D341Med (cell line): ENCODE measurements at places on chromosomes 5 and 9.

- DNase-seq = no peak
These were observed 5.5 kb upstream of the SMIM32 start for GRCh38 chr5:136198453-136198852.

- DNase-seq = no peak
These were observed 51.2 kb upstream of the SPRY4 start for GRCh38 chr5:142375944-142376411.

DNA sequence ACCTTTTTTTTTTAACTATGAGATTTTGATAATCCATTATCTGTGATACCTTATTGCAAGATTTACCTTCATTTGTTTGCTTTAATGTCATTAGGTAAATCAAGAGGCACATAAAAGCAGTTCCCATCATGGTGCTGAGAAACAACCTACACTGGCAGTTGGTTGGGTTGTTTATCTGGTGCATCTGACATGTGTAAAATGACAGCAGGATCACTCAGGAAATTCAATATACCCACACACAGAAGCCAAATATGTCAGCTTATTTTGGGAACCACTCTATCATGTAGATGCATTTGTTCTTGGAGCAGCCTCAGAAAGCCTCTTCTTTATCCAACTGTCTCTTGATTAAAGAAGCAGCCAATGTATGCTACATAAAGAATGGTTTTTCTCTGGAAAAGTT lies 7.8 kb upstream of the CCDC192 start:
- DNase-seq = no peak

GRCh38 chr9:134724202-134724911 lies 82.8 kb downstream of the COL5A1 start:
- no peak for DNase-seq

GRCh38 chr9:9631284-9631683 lies 981.5 kb downstream of the PTPRD start:
- no peak for DNase-seq

DNA sequence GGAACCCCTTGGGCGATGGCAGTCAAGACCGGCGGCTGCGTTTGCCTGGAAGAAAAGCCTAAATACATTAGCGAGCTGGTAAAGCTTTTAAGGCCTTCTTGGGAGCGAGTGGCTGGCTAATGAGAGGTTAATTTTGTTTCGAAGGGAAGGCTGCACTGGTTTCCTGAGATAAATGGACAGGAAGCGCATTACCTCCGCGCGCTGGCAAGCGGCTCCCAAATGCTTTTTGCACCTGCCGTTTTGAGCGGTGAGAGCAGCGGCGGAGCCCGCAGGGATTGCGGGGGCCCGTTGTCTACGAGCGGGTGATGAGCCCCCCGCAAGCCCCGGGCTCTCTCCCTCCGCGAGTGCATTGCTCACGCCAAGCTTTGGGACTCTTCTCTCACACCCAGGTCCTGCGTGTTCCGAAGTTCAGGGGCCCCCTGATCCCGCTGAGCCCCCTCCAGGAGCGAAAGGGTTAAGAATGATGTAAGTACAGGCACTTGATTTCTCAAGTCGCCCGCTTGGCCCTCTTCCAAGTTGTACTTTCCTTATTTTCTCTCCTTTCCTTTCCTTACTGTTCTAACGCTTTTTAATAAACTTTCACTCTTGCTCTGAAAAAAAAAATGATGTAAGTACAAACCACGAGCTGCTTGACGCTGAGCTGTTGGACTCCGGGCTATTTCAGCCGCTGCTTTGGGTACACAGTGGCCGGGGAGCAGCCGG lies 3.1 kb upstream of the RGMB start:
- DNase-seq = peak; percentile 37

DNA sequence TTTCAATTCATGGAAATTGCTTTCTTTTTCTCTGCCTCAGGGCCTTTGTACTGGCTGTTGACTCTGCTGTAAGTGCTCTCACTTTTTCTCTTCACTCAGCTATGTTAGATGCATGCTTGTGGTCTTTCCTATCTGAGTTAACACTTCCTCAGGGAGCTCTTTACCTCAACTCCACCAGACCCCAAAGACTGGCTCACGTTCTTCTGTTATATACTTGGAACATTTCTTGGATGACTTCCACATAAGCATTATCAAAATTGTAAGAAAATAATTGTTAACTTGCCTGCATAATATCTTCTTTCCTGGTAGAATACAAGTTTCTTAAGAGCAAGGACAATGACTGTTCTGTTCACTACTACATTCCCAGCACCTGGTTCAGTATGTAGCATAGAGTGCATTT lies 455.9 kb downstream of the EBF1 start:
- no peak for DNase-seq

DNA sequence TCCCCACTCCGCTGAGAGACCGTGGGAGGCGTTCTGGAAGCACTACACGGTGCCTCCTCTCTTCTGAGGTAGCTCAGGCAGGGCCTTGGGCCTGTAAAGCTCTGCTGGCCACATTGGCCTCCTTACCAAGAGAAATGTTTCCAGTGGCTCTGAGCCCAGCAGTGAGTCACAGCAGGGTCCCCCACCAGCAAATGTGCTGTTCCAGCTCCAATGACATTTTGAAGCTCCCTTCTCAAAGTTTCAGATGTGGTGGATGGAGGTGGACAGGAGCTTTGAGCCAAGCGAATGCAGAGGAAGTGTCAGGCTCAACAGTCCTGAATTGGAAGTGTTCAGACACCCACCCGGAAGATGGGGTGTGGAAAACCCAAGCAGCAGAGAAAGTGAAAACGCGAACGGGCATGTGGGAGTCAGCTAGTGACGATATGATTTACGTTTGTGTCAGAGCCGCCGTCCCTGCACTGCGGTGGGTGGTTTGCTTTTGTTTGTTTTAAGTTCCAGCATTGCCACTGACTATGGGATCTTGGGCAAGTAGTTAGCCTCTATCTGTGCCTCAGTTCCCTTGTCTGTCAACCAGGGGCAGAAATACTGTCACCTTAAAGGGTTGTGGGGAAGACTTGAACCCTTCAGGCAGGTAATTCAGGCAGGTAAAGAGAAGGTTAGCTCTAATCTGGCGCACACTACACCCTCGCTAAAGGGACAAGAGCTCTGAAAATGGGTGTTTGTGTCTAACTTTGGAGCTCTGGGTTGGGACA lies 38.2 kb downstream of the C5orf15 start:
- no peak for DNase-seq

- no peak for DNase-seq
These were observed 7.8 kb upstream of the FOXI1 start for GRCh38 chr5:170097934-170098333.

GRCh38 chr5:72937517-72938061 lies 18.3 kb upstream of the FCHO2 start:
- no peak for DNase-seq

GRCh38 chr9:73451003-73451402 lies 299.3 kb downstream of the ANXA1 start:
- DNase-seq = no peak
